ENCODE measurements at places on chromosomes 16 and 17.

GRCh38 chr17:68733241-68734176, 132.3 kb upstream of the FAM20A start:
- no peak for DNase-seq

GRCh38 chr17:17467720-17468119, 9.1 kb upstream of the MED9 start:
- DNase-seq = no peak

DNA sequence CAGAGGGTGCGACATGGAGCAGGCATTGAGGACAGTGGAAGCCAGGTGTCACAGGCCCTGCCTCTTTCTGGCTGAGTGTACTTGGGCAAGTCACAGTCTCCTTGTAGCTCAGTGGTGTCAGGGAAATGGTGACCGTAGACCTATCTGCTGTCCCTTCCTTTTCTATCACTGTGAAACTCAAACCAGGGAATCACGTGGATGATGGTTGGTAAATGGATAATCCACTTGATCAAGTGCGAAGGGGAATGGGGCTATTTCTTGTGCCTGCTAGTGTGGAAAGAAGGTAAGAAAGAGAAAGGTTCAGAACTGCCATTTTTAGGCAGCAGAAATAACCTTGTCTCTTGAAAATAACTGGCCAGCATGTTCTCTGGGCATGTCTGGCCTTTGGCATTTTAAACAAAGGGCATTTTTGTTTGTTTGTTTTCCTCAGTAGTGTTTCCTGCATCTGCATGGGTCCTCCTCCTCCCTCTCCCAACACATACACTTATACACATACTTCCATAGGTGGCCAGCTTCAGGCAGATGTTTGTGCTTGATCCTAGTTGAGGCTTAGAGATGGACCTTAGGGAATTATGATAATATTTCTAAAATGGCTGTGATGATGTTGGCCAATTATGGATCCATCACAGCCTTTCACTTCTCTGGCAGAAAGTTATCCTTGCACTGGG, 7.1 kb downstream of the TBX4 start:
- no peak for DNase-seq

DNA sequence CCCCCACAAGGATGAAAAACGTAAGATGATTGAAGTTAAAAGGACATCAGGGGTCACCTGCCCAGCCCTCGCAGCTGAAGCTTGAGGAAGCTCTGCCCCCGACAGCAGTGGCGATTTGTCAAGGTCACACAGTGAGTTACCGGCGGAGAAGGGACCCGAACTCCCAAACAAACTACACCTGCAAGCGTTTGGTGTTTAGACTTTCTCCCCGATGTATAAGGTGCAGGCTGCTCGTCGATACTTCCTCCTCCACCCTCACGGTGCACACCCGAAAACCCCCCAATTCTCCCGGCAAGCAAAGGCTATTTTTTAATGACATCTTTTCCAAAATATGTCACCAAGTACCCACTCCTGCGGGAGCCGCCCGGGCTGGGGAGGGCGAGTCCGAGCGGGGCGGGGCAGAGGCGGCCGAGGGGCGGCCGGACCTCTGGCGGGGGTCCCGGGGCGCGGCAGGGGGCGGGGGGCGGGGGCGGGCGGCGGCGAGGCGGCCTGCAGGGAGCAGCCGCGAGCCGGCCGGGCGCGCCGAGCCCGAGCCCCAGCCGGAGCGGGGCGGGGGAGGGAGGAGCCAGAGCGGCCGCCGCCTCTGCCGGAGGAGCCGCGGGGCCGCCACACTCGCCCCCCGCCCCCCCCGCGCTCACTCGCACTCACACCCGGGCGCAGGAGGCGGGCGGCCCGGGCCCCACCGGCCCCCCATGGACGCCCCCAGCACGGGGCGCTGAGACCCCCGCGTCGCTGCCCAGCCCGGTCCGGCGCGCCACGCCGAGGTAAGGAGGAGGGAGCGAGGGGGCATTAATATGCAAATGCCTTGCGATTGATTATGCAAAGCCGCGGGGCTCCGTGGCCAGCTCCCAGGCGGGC, at the start of gene THRA:
TSS of gene THRA (plus strand) at position 637 of the 858 bp plus-strand sequence. CDS start 11,524 bp downstream, outside the sequence.
- no peak for DNase-seq

GRCh38 chr17:34740565-34741520, 161.5 kb downstream of the TMEM132E start:
- DNase-seq = no peak
